ENCODE measurements at places on chromosomes 2 and 18. TPM values are rescaled to one million over a fixed set of nuclear protein-coding genes. Genes with fewer than 3 reads are reported as not detected.

SPP2 gene
- total RNA-seq: not detected

STARD6 gene
- not detected for total RNA-seq

CRYGC gene
- not detected for total RNA-seq

SPATA3 gene
- not detected for total RNA-seq

IL37 gene
- total RNA-seq: 0.48 TPM

INO80D gene
- total RNA-seq: 26.5 TPM

NDUFV2 gene
- 295 TPM for total RNA-seq

DNA sequence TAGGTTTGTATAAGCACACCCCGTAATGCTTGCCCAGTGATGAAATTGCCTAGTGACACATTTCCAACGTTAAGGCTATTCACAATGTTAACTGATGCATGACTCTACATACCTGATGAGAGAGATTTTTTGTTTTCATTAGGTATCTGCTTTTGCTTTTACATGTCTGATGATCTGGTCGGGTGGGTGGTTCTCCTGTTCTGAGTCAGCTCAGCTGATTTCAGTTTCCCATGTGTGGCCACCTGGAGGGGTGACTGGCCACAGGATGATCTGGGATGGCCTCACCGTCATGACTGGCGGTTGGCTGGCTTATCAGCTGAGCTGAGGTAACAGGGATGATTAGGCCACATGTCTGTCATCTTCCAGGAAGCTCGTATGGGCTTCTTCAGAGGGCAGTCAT, 33.8 kb upstream of the ACYP2 start:
- peaks cover 2% of the 10 kb centered on the region for H3K36me3 ChIP-seq
- peaks cover 25% of the 10 kb centered on the region for H3K4me1 ChIP-seq
- DNase-seq: peak; percentile 70
- no peaks in the 10 kb centered on the region for H3K27me3 ChIP-seq

DNA sequence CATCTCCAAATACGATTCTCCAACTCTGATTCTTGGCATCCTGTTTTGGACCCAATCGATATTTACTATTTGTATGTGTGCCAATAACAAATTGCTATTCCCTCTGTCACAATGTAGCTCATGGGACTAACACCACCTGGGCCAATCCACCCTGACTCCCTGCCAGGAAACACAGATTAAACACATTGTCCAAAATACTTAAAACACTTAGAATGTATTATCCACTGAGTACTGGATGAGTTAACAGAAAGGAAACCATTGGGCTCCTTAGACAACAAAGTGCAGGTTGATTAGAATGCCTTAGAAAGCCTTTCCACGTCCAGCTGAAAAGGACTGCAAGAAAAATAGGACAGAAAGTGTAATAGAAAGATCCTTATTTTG, 79.4 kb upstream of the ARHGAP28 start:
- H3K4me1 ChIP-seq: no peaks in the 10 kb centered on the region
- DNase-seq: no peak
- H3K27me3 ChIP-seq: no peaks in the 10 kb centered on the region
- no peak overlapping the region for H3K4me3 ChIP-seq
- H3K27ac ChIP-seq: no peak overlapping the region
- no peaks in the 10 kb centered on the region for H3K36me3 ChIP-seq

GRCh38 chr2:119544075-119544938, at the start of gene CFAP221:
CFAP221 (plus strand) TSS chr2:119544449; CDS start chr2:119546132, 1,683 bp downstream.
- no peak within 1 kb of the TSS for H3K27ac ChIP-seq
- H3K4me3 ChIP-seq: no peak within 1 kb of the TSS
- peaks cover 36% of the 10 kb centered on the region for H3K27me3 ChIP-seq

DNA sequence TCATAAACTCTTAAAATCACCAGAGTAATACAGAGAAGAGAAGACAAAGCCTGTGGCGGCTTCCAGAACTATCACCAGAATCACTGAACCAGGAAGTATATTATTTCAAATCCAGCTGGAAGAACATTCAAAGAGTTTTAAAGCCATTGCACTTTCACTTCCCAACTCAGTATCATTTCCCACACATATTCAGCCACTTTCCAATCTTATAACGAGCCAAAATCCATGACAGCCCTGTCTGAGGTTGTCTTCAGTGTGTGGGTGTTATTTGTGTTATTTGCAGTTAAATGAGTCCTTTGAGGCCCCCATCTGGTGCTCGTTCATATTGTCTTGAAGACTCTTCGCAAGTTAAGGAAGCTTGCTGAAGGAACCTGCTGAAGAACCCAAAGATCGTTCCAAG, 559.9 kb downstream of the TSN start:
- no peak overlapping the region for H3K27ac ChIP-seq
- no peaks in the 10 kb centered on the region for H3K27me3 ChIP-seq
- no peaks in the 10 kb centered on the region for H3K36me3 ChIP-seq
- no peaks in the 10 kb centered on the region for H3K4me1 ChIP-seq
- DNase-seq: no peak

- no peaks in the 10 kb centered on the region for H3K4me1 ChIP-seq
- H3K4me3 ChIP-seq: no peak overlapping the region
- DNase-seq: no peak
- H3K27me3 ChIP-seq: no peaks in the 10 kb centered on the region
- no peaks in the 10 kb centered on the region for H3K36me3 ChIP-seq
- no peak overlapping the region for H3K27ac ChIP-seq
Observed at GRCh38 chr2:70388813-70389212, 86.9 kb upstream of the FAM136A start.

- no peak overlapping the region for H3K27ac ChIP-seq
- H3K36me3 ChIP-seq: no peaks in the 10 kb centered on the region
- no peak overlapping the region for H3K4me3 ChIP-seq
- DNase-seq: no peak
Observed at GRCh38 chr2:129239141-129239540, 740.3 kb upstream of the RAB6C start.

GRCh38 chr18:57128220-57128932, 18.5 kb upstream of the BOD1L2 start:
- H3K27me3 ChIP-seq: no peaks in the 10 kb centered on the region
- no peaks in the 10 kb centered on the region for H3K36me3 ChIP-seq
- no peak overlapping the region for H3K27ac ChIP-seq

DNA sequence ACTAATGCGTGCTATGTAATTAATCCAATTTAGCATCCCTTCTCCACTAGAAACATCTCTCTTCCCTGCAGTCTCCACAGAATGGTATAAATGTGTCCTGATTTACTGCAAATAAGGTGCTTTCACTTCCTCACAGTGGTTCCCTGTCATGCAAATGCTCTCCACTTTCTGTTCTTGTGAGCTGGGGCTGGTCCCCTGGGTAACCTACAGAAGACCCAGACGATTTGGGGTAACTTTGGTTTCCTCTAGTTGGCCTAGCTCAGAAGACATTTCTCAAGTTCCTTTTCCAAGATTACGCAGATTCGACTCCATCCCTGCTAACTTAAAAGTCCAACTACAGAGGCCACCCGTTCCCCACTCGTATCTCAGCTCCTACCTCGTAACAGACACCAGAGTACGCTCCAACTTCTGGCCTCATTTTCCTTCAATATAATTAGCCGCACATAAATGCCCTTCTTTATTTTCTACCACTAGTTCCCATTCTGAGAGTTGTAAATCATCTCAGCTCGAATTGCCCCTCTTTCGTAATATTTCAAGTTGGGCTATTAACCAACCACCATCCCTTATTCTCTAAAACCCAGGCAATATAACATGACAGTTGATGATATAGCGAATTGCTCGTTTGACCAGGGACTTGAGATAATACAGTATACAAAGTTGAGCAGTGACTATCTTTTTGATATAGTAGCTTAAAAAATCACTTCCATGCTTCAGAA, 28.8 kb upstream of the NEDD4L start:
- no peaks in the 10 kb centered on the region for H3K4me1 ChIP-seq
- H3K27ac ChIP-seq: no peak overlapping the region
- DNase-seq: no peak
- H3K4me3 ChIP-seq: no peak overlapping the region
- H3K36me3 ChIP-seq: no peaks in the 10 kb centered on the region

DNA sequence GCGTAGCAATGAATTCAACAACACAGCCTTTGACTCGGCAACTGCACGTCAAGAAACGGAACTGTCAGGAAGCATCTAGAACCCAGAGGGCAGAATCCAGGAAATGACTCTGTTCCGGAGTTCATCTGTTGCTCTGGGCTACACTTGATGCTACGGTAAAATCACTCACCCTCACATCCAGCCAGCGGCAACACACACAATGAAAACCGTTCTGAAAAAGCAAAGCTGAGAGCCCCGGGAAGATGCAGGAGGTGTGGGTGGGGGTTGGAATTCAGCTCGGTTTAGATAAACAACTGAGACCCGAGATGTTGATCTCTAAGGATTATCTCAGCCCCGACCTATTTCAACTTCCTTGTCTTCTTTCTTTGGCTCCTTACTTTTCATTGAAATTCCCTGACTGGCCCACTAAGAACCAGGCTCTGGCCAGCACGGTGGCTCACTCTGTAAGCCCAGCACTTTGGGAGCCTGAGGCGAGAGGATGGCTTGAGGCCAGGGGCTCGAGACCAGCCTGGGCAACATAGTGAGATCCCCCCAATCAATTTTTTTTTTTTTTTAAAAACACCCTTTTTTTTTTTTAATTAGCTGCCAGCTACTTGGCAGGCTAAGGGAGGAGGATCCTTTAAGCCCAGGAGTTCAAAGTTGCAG, 13.3 kb upstream of the RAB17 start:
- H3K4me1 ChIP-seq: peaks cover 23% of the 10 kb centered on the region
- H3K36me3 ChIP-seq: no peaks in the 10 kb centered on the region
- DNase-seq: peak; percentile 65
- H3K27ac ChIP-seq: peak overlapping the region; percentile 72

DNA sequence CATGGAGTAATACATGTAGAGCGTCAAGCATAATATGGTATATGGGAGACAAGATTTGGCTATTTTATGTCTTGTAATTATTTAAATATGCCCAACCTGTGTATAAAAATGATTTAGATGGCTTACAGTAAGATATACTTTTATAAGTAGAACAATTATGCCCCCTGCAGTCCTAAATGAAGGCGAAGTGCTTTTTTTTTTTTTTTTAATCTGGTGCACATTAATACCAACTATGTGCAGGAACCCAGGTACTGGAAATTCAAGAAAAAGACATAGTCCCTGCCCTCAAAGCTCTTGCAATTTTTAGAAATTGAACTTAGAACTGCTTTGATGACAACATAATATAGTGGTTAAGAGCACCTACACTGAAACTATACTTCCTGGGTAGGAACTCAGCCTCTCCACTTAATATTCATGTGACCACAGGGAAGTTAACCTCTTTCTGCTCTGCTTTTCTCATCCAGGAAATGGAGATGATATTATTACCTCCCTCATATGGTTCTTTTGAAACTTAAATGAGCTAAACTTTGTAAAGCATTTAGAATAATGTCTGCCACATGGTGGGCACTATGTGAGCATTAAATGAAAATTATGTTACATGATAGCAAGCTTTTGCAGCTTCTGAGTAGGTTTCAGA, 38.1 kb downstream of the AFTPH start:
- no peaks in the 10 kb centered on the region for H3K27me3 ChIP-seq
- H3K27ac ChIP-seq: peak overlapping the region; percentile 13
- H3K4me3 ChIP-seq: no peak overlapping the region

DNA sequence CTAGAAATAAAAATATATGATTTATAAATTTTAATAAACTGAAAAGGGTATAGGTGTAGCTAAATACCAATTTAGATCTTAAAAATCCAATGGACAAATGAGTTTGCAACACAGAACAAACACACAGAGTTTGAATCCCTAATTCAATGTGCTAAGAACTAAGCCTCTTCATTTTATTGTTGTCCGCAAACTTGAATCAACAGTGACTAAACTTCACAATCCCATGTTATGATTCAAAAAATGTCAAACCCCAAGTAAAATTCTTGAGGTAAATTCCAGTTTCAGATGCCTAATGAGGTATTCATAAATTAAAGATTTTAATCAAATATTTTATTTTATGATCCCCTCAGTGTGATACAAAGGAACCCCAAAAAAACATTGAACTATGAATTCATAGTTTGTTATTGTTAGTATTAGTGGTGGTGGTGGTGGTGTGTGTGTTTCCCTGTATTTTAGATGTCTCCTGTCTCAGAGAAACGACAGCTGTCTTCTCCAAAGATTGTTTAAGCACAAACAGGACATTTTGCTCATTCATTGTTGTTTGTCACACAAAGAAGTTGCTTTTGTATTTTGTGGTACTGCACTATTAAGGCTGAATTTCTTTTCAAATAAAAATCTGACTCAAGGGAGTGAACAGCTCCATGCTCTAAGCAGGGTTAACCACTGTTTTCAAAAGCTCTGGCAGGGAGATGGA, 259.8 kb downstream of the OSR1 start:
- H3K4me1 ChIP-seq: no peaks in the 10 kb centered on the region
- no peaks in the 10 kb centered on the region for H3K27me3 ChIP-seq
- no peak for DNase-seq
- no peak overlapping the region for H3K27ac ChIP-seq
- no peak overlapping the region for H3K4me3 ChIP-seq
- no peaks in the 10 kb centered on the region for H3K36me3 ChIP-seq

DNA sequence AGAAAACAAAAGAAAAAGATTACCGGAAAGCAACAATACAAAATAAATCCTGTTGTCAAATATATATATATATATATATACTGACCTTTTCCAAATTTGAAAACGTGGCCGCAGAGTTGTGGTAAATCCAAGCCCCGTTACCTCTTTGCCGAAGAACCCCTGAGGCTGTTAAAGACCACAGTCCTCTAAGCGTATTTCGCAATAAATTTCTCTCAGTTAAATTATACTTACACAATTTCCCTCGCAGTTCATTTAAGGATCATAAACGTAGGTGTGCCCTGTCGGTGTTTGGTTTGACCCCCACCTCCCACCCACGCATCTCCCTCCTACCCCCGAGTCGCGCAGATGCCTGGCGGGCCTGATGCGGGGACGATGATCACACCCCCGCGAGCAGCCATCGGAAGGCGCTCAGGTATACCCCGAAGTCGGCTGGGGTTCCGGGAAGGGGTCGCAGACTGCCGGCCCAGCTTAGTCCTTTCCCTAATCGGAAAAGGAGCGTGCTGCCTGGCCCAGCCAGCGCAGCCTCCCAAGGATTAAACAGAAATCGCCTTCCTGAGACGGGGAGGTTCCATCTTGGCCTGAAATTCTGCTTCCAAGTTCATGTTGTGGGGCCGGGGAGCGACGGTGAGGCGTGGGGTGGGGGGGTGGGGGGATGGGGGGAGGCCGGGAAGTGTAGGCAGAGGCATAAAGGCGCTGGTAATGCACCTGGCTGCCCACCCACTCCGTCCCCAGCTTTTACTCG, 2.9 kb upstream of the MEIS1 start:
- no peak overlapping the region for H3K27ac ChIP-seq
- no peak overlapping the region for H3K4me3 ChIP-seq
- peaks cover 27% of the 10 kb centered on the region for H3K4me1 ChIP-seq

DNA sequence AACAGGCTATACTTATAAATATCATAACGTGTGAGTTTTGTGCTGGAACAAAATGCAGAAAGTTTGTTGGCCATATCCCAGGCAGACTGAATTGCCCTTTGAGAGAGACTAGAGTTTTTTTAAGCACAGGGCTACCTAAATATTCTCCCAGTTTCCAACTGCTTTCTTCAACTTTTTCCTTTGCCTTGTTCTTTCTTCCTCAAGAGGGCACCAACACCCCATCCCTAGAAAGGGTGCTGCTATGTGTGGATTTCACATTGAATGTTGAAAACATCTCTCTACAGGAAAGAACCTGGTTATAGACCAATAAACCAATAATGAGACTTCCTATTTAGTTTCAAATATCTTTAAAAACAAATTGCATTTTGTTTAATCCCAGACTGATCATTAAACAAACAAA, 87.9 kb downstream of the ICOS start:
- H3K4me1 ChIP-seq: peaks cover 61% of the 10 kb centered on the region
- no peak overlapping the region for H3K27ac ChIP-seq
- no peak overlapping the region for H3K4me3 ChIP-seq
- no peaks in the 10 kb centered on the region for H3K27me3 ChIP-seq
- no peaks in the 10 kb centered on the region for H3K36me3 ChIP-seq

GRCh38 chr2:46963941-46964673, 48.5 kb upstream of the MCFD2 start:
- H3K27me3 ChIP-seq: no peaks in the 10 kb centered on the region
- H3K36me3 ChIP-seq: peaks cover 23% of the 10 kb centered on the region
- H3K27ac ChIP-seq: no peak overlapping the region
- peaks cover 22% of the 10 kb centered on the region for H3K4me1 ChIP-seq

Data from activated CD4-positive, alpha-beta memory T cell treated with anti-CD3 and anti-CD28 coated beads, Interleukin-2, amount 10 ng/mL, durations not matched to agents 7 days and 5 days (primary cell).